ENCODE measurements at places on chromosomes 12 and 14.
A peak's percentile ranks its signal among the peaks of the same experiment; 100 is the strongest.

- DNase-seq = peak; percentile 68
Measured at GRCh38 chr14:20632831-20633691, 8.4 kb downstream of the OR6S1 start.

GRCh38 chr12:104588047-104588920 is 131.5 kb downstream of the CHST11 start:
- DNase-seq = no peak

DNA sequence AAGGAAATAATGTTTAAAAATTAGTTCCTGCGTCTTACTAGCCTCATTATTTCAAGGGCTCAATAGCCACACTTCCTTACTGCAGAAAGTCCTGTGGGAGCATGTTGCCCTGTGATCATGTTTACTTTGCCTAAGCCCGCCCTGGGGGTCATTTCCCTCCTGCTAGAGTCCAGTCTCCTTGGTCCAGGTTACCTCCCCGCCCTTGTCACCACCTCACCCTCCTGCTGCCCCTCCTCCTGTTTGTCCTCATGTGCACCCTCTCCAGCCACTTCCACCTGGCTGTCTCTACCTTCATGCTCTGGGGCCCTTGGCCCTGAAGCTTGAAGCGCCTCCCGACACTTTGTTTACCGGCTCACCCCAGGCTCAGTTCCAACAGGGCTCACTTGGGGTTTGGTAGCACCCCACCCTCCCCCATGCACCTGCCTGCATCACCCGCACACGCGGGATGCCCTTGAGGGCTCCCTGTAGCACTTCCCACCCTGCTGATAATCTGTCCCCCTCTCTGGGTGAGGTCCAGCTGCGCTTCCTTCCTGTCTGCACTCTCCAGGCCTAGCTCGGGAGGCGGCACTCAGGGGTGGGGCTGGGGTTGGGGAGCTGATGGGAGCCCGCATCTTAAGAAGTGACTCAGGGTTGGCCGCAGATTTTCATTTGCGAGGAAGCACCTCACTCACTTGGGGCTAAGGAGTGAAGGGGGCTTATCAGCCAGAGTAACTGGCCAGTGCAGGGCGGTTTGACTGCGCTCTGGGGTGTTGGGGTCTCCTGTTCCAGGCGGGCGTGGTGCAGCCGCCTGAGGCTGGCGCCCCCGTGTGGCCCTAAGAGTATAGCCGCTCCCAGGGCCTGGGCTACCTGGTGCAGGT is 40.1 kb downstream of the SMIM41 start:
- DNase-seq = peak; percentile 57

DNA sequence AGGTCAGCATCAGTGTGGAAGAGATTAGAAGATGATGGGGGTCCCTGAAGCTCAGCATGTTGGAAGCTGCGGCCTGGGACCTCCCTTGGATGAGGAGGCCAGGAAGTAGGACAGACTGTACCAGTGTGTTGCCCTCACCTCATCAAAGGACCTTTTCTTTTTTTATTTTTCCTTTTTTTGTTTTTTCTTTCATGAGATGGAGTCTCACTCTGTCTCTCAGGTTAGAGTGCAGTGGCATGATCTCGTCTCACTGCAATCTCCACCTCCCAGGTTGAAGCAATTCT is 16.4 kb upstream of the FAM222A start:
- DNase-seq = no peak

- DNase-seq = no peak
Measured at GRCh38 chr12:104469066-104469465, 12.3 kb downstream of the CHST11 start.

DNA sequence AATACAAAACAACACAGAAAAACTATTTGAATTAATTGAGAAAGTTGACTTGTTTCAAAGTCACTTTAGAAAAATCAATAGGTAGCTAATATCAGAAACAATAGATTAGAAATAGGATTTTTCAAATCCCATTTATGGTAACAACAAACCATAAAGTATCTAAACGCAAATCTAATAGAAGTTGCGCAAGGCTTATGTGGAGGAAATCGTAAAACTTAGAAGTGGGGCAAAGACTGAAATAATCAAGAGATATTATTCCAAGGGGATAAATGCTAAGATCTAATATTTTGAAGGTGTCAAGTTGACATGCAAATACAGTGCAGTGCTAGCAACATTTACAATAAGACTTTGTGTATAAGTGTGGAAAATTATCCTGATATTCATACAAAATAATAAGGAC is 87.2 kb downstream of the TRHDE start:
- DNase-seq = no peak

DNA sequence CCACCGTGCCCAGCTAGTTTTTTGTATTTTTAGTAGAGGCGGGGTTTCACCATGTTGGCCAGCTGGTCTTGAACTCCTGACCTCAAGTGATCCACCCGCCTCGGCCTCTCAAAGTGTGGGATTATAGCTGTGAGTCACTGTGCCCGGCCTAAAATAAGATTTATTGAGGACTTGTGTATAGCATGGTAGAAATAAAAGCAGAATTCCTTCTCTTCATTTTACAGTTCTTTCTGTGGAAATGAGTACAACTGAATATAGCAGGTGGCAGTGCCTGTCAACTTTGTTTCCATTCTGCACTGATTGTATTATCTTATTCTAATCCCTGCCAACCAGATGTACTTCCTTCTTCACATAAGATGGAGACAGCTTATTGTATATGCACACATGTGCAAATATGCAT is 41.0 kb downstream of the DIP2B start:
- no peak for DNase-seq

DNA sequence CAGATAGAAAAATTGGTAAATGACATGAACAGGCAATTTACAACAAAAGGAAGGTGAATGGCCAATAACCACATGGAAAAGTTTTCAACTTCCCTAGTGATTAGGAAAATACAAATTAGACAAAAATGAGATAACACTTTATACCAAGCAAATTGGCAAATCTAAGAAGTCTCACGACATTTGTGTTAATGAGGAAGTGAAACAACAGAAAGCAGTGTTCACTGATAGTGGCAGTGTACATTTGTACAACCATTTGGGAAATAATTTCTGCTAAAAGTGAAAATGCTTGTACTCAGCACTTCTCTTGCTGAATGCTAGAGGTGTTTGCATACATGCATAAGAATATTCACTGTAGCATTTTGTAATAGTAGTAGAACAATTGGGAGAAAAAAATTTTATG is 126.6 kb downstream of the LLPH start:
- DNase-seq = peak; percentile 57

- DNase-seq = no peak
Measured at GRCh38 chr14:60008042-60008441, 83.7 kb upstream of the PCNX4 start.

- DNase-seq = no peak
Measured at GRCh38 chr14:69769623-69770022, 2.7 kb downstream of the SRSF5 start.

GRCh38 chr14:104389326-104390220 is 190.0 kb upstream of the C14orf180 start:
- DNase-seq = no peak

- DNase-seq = no peak
Measured at GRCh38 chr12:104433061-104433460, 23.7 kb upstream of the CHST11 start.

GRCh38 chr14:31992011-31992447 is 85.1 kb upstream of the ARHGAP5 start:
- DNase-seq = no peak

GRCh38 chr12:51984657-51985056 is 22.1 kb upstream of the TAMALIN start:
- DNase-seq = no peak

- no peak for DNase-seq
Measured at GRCh38 chr14:59424341-59425071, 40.7 kb downstream of the GPR135 start.

DNA sequence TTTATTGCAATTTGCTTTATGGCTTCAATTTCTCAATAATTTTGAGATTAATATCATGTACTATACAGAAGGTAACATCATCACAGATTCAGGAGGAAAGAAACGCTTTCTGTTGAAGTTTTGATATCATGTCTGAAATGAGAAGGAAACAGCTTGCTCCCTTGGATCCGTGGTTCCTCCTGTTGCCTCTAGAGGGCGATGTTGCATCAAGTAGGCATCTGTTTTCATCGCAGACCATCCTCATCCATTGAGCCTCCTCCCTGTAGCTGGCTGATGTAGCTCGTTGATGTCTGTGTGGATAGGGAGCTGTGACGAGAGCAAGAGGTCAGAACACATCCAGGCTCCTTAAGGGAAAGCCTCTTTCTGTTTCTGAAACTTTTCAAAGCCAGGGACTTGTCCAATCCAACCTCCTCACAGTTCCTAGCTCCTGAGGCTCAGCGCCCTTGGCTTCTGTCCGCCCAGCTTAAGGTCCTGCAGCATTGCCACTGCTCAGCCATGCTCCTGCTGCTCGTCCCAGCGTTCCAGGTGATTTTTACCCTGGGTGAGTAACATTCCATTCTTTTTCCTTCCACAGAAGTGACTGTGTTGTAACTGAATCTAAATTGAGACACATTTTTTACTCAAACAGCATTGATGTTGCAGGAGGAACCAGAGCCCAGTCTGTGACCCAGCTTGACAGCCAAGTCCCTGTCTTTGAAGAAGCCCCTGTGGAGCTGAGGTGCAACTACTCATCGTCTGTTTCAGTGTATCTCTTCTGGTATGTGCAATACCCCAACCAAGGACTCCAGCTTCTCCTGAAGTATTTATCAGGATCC is 304.8 kb upstream of the OR4E1 start:
- DNase-seq = peak; percentile 50

DNA sequence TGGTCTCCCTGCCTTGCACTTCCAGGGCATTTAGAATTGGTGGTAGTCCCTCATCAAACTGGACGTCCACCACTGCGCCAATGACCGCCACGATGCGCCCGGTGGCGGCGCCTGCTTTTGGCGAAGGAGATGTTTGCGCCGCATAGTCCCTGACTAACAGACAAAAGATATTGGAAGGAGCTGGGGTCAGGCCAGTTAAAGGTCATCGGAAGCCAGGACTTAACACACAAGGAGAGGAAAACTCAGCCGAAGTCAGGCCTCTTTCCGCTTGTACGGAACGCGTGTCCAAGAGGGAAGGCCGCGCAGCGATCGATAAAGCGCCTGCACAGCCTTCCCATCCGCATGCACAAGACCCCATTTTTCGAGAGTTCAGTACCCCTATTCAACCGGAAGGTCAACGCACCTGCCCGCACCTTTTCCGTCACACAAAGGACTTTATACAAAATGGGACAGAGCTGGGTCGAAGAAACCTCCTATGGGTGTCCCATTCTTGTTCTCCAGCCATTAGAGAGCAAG is 525 bp downstream of the ATP5F1B start:
- peak; percentile 21 for DNase-seq

DNA sequence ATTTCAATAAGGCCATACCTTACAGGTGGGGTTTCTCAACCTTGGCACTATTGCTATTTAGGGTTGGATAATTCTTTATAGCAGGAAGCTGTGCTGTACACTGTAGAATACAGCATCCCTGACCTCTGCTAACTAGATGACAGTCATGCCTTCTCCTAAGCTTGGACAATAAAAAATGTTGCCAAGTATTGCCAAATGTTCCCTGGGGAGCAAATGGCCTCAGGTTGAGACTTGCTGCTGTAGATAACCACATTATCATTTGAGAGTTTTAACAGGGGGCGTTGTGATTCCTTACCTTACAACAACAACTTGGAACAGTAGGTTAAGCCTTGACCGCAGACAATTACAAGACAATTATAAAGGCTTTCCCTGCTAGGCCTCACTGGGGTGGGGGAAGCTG is 1073.6 kb upstream of the TMEM132C start:
- no peak for DNase-seq

GRCh38 chr14:23579311-23579630 is 681 bp upstream of the JPH4 start:
- DNase-seq = no peak

- DNase-seq = no peak
Measured at GRCh38 chr12:116313194-116313927, 35.9 kb upstream of the MED13L start.

GRCh38 chr12:41530441-41530840 is 342.3 kb downstream of the PDZRN4 start:
- DNase-seq = no peak

DNA sequence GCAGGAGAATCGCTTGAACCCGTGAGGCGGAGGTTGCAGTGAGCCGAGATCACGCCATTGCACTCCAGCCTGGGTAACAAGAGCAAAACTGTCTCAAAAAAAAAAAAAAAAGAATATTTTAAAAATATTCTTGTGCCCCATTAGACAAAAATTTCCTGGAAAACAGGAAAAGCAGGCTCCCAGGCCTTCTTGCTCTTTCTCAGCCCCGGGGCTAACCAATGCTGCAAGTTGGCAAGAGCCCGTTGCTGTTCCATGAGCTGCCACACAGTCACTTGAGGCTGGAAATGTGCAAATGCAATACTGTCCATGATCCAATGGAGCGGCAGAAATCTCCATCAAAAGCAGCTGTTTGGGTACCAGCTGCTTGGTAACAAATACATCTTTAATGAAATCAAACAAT is 994.7 kb downstream of the VRK1 start:
- DNase-seq = no peak

GRCh38 chr12:53046655-53047220 is 3.1 kb upstream of the TNS2 start:
- DNase-seq = peak; percentile 82

- no peak for DNase-seq
Measured at GRCh38 chr14:76456891-76457586, 81.1 kb downstream of the ESRRB start.

DNA sequence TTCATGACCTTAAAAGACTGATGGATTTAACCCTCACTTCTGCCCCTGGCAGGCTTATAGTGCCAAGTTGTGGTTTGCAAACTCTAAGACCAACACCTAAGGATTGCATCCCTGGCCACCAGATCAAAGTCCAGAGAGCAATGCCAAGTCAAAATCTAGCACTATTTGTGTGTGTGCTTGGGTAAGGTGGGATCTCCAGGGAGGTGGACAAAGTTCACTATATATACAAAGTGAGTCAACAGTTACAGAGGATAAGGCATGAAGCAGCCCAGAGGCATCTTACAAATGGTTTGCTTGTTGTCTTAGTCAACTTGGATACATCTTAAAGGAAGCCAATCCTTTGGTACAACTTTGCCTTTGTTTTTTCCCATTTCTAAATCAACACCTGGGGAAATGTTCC is 137.3 kb downstream of the MSRB3 start:
- no peak for DNase-seq

DNA sequence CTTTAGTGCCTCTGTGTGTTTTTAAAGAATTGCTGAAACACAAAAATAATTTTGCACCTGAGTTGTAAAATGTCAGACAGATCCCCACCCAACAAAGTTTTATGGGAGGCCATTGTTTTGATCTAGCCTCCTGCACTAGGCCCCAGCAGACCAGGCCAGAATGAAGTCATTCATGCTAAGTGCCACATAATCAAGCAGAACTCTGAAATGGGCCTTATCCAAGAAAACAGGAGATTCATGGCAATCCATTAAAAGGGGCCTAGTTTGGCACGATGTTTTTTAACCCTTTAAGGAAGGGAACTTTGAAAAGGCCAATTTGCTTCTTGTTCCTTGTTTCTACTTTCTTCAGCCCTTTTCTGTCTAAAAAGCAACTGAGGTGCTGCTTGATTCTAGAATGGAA is 260.9 kb downstream of the ITPR2 start:
- DNase-seq = no peak

DNA sequence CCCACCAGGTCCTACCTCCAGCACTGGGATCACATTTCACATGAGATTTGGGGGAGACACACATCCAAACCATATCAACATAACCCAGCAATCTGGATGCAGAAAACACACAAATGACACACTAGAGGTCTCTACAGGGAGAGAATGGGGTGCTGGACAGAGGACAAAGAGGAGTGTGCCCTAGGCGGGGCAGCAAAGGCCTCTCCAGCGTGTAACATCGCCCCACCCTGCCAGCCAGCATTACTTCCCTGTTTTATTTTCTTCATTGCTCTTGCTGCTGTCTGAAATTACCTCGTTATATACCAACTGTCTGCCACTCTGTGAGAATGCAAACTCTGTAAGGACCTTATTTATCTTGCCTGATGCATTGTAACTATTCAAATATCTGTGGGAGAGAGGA is 61.1 kb downstream of the RIMBP2 start:
- DNase-seq = no peak

Data from suppressor macrophage (primary cell).